ENCODE measurements at places on chromosomes 6 and 20.

GRCh38 chr20:47335251-47336128 is 21.0 kb downstream of the ZMYND8 start:
- DNase-seq = peak; percentile 75

DNA sequence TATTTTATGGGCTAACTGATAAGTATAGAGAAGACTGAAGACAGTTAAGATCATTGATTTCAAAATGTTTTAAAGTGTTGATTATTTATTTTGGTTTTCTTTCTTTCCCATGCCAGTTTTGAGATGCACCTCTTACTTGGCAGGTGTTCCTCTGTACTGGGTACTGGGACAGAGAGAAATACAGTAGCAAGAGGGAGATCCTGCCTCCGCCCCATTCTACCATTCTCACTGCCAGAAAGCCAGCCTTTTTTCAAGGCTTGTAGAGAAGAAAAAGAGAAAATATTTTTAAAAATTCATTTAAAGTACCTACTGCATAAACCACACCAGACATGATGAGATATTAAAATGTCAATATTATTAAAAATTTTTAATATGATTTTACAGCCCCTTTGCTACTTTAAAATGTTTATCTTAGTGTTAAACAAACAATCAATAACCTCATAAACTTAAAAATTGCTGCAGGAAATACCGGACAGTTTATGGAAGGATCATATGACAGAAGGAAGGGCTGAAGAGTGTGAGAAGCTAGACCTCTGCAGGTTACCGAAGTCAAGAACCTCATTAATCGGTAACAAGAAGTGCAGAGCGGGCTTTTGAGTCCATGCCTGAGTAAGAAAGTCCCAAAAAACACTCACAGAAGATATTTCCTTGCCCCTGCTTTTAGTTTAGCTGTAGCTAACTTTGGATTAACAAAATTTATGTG is 117.8 kb upstream of the ESR1 start:
- no peak for DNase-seq

DNA sequence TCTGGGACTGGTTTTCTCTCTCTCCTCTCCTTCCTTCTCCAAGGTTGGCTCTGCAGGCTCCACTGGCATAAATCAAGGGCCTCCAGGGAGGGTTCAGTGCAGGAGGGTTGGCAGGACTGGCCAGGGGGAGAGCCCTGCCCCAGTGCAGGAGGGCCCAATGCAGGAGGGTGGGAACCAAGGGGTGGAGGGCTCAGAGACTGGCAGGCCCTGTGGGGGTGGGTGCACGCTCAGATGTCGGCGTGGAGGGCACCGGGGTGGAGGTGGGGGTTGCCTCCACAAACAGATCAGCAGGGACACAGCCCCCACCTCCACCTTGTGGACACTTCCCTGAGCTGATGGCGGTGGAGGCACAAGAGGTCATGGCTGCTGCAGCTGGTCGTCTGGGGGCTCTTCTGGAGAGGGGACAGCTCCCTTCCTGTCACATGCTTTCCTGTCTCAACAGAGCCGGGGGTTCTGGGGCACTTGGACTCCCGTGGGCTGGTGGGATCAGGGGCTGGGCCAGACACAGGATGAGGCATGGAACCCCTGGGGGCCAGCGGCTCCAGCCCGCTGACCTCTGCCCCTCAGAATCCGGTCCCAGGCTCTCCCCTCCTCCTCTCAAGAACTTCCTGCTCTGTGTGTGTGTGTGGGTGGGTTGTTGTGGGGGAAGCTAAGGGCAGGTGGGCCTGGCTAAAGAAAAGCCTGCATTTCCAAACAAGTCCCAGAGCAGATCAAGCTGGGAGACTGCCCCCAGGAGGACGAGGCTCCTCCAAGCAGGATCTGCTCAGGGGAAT is 2.7 kb upstream of the ABHD16B start:
- DNase-seq = no peak

DNA sequence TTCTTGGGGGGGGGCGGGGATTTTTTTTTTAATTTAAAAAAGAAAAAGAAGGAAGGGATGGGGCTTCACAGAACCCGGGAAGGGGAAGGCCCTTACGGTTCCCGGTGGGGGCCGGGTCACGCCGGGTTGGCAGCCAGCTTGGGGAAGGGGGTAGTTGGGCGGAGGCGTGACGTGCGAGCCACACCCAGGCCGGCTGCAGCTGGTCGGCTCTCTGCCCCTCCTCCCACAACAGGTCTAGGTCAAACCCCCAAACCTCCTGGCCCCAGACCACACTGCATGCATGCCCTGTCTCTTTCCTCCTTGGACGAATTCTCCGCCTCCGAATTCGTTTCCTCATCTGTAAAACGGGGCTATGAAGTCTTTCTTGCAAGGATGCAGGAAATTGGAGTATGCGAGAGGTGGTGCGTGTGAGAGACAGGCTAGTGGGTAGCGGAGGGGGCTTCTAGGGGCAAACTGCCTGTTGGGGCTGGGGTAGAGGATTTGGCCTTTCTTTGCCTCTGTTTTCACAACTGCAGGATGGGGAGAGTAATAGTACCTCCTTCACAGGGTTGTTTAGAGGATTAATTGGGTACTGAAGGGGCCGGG is 828 bp downstream of the HCK start:
- DNase-seq = no peak

DNA sequence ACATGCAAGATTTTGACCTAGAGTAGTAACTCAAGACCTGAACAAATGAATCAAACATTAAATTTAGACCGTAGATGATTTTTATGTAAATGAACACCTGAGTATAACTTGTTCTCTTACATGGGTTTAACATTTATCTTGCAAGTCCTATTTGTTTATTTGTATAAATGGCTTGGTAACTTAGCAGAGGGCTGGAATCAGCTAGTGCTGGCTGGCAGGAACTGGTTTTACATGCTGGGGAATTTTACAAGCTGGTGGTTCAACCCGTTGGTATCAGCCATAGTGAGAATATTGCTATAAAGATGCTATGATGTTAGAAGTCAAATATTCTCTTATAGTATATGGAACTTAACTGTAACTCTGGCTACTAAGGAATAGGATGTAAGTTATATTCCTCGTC is 8.9 kb downstream of the SLC22A2 start:
- DNase-seq = no peak

- DNase-seq = no peak
Measured at GRCh38 chr6:134950482-134950881, 581 bp upstream of the ALDH8A1 start.

Data from AG10803 (cell line).